ENCODE measurements at places on chromosomes 13 and 19. TPM values are rescaled to one million over a fixed set of nuclear protein-coding genes. Genes with fewer than 3 reads are reported as not detected.

ZNF471 gene
- total RNA-seq: 1.1 TPM

DNA sequence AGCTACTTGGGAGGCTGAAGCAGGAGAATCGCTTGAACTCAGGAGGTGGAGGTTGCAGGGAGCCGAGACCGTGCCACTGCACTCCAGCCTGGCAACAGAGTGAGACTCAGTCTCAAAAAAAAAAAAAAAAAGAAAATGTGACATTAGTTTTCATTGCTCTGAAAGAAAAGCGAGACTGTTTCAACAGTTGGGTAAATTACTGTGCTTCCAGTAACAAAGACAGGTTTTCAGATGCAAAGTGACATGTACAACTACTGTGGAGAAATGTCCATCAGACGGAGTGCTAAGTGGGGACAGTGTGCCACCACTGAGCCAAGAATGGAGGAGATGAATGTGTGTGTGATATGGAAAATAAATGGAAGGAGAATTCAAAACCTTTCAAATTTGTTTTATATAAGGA lies 24.2 kb upstream of the SLC15A1 start:
- no peak for DNase-seq

GRCh38 chr19:3605361-3605760 lies 1.3 kb downstream of the TBXA2R start:
- DNase-seq: no peak

DNA sequence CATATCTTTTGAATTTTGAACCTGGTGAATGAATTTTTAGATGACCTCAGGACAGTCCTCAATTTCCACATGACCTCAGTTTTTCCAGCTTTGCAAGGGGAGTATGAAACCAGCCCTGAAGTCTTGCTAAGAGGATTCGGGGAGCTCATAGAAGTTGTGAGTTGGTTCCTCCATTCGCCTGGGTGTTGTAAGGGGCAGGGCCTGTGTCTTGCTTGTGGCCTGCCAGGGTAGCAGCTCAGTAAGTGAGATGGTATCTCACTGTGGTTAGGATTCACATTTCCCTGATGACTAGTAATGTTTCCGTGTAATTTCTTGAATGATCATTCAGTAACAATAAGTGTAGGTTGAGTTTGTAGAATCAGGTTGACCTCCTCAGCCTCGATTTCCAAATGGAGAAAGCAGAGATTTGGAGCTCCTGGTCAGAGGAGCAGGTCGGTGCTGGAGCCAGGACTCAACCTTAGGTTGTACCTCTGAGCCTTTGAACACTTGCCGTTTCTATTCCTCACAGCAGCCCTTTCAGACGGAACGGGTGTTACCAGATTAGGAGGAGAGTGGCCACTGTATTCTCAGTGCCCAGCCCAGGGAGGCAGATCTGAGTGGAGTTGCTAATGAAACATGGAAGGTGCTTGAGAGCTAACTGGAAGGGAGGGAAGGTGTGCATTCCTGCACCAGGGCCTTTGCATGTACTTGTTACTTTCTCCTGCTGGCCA lies 14.6 kb downstream of the NACC1 start:
- no peak for DNase-seq

NAT14 gene
- total RNA-seq: 25.4 TPM

GRCh38 chr13:112899281-112900225 lies 69.5 kb upstream of the MCF2L start:
- no peak for DNase-seq

Data from GM23338 (cell line).